ENCODE measurements at places on chromosomes 1 and 21.
A peak's percentile ranks its signal among the peaks of the same experiment; 100 is the strongest.

GRCh38 chr21:46079352-46080170 lies 18.4 kb upstream of the COL6A2 start:
- peak; percentile 86 for DNase-seq

DNA sequence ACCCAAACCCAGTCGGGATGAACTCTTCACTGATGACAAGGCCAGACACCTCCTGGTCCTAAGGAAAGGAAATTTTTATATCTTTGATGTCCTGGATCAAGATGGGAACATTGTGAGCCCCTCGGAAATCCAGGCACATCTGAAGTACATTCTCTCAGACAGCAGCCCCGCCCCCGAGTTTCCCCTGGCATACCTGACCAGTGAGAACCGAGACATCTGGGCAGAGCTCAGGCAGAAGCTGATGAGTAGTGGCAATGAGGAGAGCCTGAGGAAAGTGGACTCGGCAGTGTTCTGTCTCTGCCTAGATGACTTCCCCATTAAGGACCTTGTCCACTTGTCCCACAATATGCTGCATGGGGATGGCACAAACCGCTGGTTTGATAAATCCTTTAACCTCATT lies 10.1 kb downstream of the CZIB start:
- DNase-seq = no peak

DNA sequence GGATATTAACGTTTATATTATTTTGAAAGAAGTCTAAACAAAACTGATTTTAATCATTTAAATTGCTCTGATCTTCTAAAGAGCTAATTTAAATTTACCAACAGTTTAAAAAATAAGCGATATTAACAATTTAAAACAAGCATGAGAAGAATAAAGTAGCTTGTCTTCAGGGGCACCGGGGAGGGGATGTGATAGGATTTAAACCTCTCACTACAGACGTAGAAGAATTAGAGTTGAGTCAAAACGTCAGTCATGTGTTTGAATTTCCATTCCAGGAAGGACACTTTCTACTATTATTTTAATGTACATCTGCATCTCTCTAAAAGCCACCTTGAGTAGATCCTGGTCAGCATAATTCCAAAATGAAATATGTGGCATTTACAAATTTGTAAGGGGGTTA lies 58.2 kb upstream of the TPTE start:
- DNase-seq = no peak

GRCh38 chr1:15975358-15975804 lies 520 bp downstream of the ZBTB17 start:
- DNase-seq = peak; percentile 30

DNA sequence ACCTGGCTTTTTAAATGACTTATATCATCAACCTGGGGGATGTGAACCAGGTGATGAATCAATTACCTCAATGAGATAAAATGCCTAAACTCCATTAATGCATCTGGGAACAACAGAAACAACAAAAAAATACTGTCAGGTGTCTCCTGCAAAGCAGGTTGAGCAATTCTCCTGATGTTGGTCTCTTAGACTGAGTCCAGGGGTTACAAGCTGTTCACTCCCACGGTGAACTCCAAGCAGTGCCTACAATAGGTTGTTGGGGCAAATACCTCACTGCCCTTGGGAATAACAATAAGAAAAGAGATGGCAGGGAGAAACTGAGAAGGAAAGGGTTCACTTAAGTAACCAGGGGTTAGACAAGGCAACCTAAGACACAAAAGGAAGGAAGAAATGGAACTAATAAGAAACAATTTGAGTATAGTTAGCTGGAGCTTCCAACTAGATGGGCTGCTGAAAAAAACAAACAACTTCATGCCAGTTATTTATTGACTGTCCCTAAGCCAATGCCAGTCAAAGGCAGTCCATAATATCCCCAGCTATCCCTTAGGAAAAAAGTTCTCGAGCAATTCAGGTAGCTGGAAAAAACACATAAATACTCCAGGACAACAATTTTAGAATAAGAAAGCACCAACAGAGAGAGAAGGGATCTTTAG lies 97.6 kb upstream of the MAGI3 start:
- DNase-seq = no peak

DNA sequence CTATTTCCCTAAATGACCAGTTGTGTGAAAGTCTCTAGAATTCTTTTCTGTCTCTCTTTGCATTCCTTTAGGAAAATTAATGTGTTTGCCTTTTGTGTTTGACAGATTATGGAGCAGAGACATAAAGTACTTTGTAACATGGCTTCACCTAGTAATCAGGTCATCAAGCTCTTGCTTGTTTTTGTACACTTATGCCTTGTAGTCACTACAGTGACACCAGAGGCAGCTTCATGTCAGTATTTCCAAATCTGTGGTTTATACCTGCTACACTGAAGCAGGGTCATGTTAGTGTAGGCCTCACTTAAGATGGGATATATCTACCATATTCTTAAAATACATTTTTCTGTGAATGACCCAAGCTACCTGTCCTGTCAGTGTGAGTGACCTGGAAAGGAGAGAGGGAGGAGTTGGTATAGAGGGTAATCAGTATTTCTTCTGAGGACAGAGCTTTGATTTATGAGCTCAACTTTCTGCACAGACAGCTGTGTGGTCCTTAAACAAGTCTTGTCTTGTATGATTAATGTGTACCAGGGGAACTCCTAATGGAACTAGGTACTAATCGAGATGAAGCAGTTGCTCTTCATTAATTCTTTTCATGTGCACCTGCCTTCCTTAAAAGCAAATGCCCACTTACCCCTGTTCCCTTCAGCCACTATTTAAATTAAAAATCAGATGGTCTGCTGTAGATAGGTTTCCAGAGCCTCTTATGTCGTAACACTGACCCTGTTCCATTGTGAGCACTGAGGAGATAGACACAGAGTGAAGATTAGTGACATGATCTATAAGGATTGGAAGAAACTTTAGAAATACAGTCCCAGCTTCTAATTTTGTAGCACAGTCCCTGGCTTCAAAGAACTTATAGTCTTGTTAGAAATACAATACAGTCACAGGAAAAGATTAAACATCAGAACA lies 45.7 kb downstream of the MACO1 start:
- DNase-seq = no peak

DNA sequence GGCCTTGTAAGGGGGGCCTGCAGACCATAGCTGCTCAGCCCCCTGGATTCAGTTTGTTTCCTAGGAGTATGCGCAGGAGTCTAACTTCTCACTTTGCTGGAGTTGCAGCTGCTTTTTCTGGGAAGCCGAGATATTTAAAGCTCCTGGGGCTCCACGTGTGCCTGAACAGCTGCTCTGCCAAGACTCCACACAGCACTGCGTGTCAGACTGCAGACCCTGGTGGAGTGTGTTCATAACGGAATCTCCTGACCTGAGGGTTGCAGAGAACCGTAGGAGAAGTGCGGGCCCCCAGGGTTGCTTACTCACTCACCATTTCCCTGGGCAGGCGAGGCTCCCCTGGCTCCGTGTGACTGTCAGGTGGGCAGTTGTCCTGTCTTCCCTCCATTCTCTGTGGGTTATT lies 474.3 kb upstream of the TMPRSS15 start:
- no peak for DNase-seq

GRCh38 chr1:174726167-174726879 lies 273.4 kb upstream of the CACYBP start:
- DNase-seq = peak; percentile 61

GRCh38 chr1:238951809-238952208 lies 434.6 kb upstream of the CHRM3 start:
- DNase-seq = peak; percentile 52

- peak; percentile 94 for DNase-seq
Measured at GRCh38 chr1:45014321-45015028, 2.4 kb downstream of the UROD start.

DNA sequence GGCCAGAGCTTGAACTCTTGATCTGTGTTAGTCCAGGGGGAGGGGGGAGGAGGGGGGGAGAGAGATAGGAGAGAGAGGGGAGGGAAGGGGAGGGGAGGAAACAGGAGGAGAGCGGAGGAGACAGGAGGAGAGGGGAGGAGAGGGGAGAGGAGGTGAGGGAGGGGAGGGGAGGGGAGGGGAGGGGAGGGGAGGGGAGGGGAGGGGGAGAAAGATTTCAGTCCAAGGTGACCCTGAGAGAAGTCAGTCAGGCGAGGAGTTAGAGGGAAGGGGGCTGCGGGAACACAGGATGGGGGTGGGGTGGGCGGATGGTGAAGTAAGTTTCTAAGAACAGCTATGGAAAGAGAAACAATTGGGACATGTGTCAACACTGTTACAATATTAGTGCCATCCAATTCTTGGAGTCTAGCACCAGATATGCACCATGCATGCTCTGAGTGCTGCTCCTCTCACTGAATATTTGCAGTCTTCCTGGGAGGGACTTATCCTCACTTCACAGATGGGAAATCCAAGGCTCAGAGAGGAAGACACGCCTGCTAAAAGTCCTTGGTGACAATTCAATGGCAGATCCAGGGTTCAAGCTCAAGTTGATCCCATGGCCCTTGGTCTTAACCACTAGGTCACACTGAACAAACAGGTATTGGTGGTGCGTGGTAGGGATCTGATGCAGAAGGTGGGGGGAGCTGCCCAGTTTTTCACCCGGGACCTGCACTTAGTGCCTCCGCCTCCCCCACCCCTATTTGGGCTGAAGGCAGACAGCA lies 42.5 kb upstream of the ECE1 start:
- DNase-seq = no peak

- no peak for DNase-seq
Measured at GRCh38 chr21:43373362-43374227, 53.3 kb downstream of the SIK1 start.

DNA sequence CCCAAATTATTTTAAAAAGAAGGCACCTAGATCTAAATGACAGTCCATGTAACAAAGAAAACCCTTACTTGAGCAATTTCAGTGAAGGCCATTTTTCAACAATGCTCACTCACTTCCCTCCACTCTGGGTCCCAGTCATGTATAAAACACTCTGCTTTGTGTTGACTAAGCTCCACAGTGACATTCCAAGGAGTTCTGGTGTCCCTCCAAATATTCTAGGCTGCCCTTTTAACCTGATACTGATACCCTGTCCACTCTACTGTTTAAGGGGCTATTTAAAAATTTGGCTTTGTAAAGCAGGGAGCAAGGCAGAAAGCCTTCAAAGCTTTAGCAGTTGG lies 73.6 kb downstream of the GNG12 start:
- no peak for DNase-seq

GRCh38 chr21:37886120-37886519 lies 30.1 kb downstream of the KCNJ6 start:
- no peak for DNase-seq

GRCh38 chr1:44030605-44031251 lies 534 bp downstream of the SLC6A9 start:
- DNase-seq = peak; percentile 30

DNA sequence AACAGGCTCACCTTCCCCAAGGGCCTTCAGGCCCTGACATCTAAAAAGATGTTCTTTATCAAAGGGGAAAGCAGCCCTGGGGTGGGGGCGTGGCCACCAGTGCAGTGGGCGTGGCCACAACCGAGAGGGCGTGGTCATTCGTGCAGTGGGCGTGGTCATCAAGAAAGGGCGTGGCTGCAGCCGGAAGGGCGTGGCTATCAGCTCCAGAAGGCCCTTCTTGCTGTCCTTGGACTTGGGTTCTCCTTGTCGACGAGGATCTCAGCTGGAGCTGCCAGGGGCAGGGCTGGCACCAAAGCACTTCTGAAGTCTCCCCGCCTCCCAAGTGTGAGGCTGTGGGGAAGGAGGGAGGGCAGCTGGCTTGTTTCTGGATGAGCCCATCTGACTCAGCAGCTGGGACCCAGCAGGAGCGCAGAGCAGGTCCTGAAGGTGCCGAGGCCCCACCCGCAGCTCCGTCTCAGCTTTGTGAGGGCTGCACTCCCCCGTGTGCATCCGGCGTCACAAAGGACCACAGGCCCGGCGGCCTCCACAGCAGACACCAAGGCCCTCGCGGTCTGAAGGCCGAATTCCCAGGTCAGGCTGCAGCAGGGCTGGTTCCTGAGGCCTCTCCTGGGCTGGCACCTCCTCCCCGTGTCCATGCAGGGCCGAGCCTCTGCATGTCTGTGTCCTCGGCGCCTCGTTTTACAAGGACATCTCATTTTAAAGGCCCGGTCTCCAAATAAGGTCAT lies 12.8 kb downstream of the PDE9A start:
- DNase-seq = no peak

- DNase-seq = no peak
Measured at GRCh38 chr1:238895911-238896310, 490.5 kb upstream of the CHRM3 start.

DNA sequence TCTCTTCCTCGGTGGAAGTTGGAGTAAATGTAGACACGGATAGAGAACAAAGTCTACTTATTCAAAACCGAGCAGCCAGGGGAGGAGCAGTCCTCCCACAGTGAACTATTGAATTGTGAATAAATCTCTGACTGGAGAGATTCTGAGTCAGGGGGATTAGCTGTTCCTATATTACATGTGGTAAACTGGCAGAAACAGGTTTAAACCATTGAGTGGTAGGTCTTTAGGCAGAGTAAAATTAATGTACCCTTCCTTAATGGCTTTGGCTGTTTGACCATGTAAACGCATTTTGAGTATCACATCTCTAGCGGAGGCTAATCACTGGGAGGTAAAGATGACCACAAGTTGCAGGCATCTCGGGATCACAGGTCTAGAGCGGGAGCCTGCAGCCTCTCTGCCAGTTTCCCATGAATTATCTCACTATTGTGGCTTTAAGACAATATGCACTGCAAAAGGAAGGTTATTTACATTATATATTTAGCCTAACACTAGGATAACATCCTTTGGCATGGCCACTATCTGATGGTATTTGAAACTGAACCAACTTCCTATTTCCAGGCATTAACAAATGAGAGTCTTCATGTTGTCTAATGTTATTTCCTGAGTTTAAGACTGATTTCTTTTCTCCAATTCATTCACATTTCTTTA lies 7.9 kb upstream of the DISC1 start:
- no peak for DNase-seq

GRCh38 chr1:219798283-219799030 lies 129.9 kb downstream of the SLC30A10 start:
- peak; percentile 77 for DNase-seq

- DNase-seq = no peak
Measured at GRCh38 chr1:101060992-101061391, 35.4 kb upstream of the DPH5 start.

- DNase-seq = peak; percentile 79
Measured at GRCh38 chr1:9294910-9295636, 2.4 kb downstream of the SPSB1 start.

GRCh38 chr1:232293361-232293760 lies 336.6 kb downstream of the SIPA1L2 start:
- no peak for DNase-seq

GRCh38 chr1:173580658-173581057 lies 22.2 kb downstream of the SLC9C2 start:
- DNase-seq = no peak

- DNase-seq = no peak
Measured at GRCh38 chr1:202038688-202039346, 28.4 kb downstream of the ELF3 start.

GRCh38 chr1:189868021-189868420 lies 609.6 kb downstream of the BRINP3 start:
- no peak for DNase-seq

DNA sequence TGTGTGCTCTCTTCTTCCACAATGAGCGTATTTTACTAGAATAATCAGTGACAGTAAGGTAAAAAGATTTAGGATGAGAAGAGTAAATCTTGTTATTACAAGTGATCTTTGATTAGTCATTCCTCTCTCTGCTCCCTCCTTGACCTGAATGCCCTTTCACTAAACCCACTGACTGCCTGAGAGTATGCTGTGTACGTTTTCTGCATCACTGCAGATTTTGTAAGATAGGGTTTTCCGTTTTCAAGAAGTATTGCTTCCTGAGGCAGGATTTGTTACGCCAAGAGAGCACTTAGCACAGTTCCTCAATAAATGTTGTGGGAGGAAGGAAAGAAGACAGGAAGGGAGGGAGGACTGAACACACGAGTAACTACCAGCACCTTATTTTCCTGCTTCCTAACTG lies 7.7 kb upstream of the LAMB3 start:
- DNase-seq = no peak

- no peak for DNase-seq
Measured at GRCh38 chr1:174174461-174175329, 15.4 kb downstream of the RABGAP1L start.

All from fibroblast of the aortic adventitia (primary cell).